ENCODE measurements at places on chromosomes 5 and 9. TPM values are rescaled to one million over a fixed set of nuclear protein-coding genes. Genes with fewer than 3 reads are reported as not detected.

GRCh38 chr5:25255128-25255527, 610.4 kb upstream of the CDH10 start:
- DNase-seq = no peak

GRCh38 chr5:22985446-22985845, 132.3 kb upstream of the CDH12 start:
- no peak for DNase-seq

- no peak for DNase-seq
Observed at GRCh38 chr9:137975527-137975913, 97.9 kb downstream of the CACNA1B start.

SPINK5 gene
- not detected for total RNA-seq

DNA sequence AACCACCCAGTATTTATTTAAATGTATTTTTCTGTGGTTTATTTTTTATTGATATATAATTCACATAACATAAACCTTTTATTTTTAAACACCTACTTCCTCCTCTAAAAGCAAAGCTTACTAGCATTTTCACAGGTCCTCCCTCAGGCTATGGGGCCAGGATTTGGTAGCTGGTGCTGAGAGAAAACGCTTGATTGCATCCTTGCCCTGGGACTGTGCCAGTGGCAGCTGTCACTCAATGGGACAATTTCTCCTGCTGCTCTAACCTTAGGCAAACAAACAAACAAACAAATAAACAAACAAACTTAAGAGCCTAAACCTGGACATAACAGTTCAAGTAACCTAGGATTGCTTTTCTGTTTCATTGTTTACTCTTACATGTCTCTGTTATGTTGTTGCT, 102.7 kb downstream of the FOCAD start:
- DNase-seq = no peak

GRCh38 chr5:154794525-154795234, 39.5 kb downstream of the LARP1 start:
- no peak for DNase-seq

PCA3 gene
- total RNA-seq = not detected

- no peak for DNase-seq
Observed at GRCh38 chr5:151676314-151676712, 10.4 kb downstream of the SPARC start.

Measured in activated CD4-positive, alpha-beta T cell treated with anti-CD3 and anti-CD28 coated beads for 36 hours (primary cell).